Fibroblast of the conjunctiva (primary cell): ENCODE measurements at places on chromosomes 13 and 19.
A peak's percentile ranks its signal among the peaks of the same experiment; 100 is the strongest.

DNA sequence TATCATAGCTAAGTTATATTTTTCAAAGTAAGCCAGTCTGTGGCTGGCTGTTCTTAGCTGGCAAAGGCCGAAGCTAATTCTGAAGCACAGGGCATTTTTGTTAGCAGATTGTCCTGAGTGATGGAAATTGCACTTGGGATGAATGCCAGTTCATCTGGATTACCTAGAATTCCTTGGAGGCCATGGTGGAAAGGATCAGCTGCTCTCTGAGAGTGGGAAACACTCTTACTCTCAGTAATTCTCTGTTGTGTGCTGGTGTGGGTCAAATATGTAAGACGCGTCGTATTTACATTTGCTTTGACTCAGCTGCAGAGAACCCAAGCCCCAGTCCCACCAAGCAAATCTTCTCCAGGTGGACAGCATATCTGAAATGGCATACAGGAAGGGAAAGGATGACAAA lies 60.7 kb upstream of the C1QTNF9B start:
- no peak for DNase-seq

GRCh38 chr19:39097721-39098120 lies 13.6 kb downstream of the ACP7 start:
- no peak for DNase-seq

DNA sequence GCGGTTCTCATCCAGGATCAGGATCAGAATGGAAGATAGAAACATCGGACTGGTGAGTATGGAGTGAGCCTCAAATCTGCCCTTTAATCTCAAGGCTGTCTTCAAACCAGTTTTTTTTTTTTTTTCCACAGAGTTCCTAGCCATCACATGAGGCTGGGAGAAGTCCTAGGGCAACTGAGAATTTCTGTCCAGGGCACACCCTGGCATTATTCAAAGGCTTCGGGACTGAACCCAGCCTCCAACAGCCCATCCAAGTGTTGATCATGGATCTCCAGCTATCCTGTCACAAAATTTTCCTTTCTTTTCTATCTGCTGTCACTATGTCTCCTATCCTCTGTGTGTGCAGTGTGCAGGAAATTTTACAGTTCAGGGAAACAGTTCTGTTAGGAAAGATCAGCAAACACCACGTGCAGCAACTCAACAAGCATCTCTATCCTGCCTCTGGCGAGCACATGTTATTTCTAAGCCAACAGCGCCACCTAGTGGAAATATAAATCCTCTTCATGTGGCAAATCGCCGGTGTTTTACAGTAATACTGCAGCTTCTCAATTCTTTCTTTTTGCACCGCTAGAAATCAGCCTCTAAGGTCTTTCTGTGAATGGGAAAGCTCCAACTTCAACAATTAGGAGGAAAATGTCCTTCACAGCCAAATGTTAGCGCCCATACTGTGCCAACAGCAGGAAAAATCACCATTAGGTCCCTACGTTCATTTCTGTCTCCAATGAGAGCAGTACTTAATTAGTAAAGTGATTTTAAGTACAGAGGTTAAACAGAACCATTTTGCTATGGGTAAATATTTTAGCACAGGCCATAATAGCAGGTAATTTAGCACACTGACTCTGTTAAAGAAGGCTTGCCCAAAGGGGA lies 21.4 kb upstream of the ZNF181 start:
- peak; percentile 67 for DNase-seq

DNA sequence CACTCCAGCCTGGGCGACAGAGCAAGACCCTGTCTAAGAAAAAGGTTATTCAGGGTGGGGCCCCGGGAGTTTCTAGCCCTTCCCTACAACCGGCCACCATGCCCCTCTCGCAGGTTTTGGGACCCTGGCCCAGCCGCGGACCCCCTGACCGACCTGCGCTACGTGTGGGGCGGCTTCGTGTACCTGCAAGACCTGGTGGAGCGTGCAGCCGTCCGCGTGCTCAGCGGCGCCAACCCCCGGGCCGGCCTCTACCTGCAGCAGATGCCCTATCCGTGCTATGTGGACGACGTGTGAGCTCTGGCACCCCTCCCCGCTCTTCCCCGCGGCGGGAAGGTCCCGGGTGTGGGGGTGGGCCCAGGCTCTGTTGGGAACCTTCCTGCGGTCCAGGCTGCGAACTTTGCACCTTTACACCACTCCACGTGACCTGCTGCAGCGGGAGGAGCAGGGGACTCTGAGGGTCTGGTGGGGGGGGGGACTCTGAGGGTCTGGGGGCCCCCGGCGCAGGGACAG lies 6.3 kb downstream of the ABCA7 start:
- DNase-seq: no peak

- DNase-seq: no peak
Measured at GRCh38 chr19:45547965-45548609, 36.5 kb downstream of the OPA3 start.

GRCh38 chr13:34076319-34076718 lies 258.4 kb downstream of the RFC3 start:
- DNase-seq: no peak

DNA sequence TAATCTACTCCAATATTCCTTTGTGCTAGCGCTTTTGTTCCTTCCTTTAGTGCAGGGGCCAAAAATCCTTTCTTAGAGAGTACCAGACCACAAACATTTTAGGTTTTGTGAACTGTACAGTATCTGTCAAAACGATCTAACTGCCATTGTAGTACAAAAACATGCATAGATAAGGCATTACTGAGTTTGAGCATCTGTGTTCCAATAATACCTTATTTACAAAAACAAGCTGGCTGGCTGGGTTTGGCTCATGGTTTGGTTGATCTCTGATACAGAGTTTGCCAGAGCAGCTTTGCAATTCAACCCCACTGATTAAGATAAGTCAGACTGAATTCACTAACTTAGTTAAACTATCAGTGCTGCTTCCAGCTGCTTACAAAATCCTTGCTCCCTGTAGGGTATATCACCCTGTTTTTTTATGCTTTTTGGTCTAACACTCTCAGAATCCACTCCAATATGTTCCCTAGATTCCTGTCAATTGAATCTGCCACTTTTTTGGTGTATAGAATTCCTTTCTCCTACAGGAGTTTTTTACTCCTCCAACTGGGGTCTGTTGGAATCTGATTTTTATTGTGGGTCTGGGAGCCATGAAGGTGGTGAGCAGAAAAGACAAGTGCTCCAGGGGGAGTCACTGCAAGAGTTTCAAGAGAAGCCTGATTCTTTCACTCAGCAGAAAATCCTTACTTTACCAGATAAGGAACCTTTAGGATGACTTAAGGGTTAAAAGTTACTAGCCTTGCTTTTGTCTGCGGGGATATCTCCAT lies 1399.4 kb downstream of the EFNB2 start:
- DNase-seq: no peak

GRCh38 chr13:48492470-48493065 lies 40.3 kb downstream of the RCBTB2 start:
- DNase-seq: no peak

- no peak for DNase-seq
Measured at GRCh38 chr13:49042476-49042875, 66.8 kb downstream of the FNDC3A start.

DNA sequence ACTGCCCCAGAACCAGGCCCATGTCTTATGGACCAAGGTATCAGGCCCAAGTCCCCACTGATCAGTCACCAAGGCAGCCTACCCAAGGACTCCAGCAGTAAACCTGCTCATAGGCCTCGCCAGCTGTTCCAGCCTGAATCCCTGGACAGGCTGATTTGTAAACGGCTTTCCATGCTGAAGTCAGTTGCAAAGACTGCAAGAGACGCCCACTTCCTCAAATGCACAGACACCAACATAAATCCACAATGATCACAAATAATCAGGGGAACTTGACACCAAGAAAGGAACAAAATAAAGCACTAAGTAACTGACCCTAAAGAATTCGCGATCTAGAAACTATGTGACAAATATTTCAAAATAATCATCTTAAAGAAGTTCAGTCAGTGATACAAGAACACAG lies 75.2 kb downstream of the RXFP2 start:
- no peak for DNase-seq

- DNase-seq: no peak
Measured at GRCh38 chr13:45800485-45800884, 51.1 kb downstream of the SIAH3 start.

DNA sequence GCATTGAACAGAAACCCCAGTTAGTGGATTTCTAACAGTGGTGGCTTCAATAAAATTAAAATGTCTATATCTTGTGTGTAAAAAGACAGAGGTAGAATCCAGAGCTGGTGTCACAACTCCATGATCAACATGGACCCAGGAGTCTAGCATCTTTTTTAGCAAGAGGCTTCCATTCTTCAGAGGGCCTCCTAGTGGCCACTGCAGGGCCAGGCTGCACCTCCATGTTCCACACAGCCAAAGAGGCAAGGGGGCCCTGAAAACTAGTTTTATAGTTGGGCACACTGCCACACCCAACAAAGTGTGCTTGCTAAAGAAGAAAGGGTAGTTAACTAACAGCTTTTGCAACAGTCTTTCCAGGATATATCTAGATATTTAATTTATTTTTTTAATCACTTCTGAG lies 12.9 kb downstream of the N4BP2L1 start:
- no peak for DNase-seq

GRCh38 chr19:11425719-11426457 lies 6.8 kb upstream of the RGL3 start:
- no peak for DNase-seq

GRCh38 chr13:20064128-20064527 lies 96.7 kb downstream of the GJA3 start:
- no peak for DNase-seq

DNA sequence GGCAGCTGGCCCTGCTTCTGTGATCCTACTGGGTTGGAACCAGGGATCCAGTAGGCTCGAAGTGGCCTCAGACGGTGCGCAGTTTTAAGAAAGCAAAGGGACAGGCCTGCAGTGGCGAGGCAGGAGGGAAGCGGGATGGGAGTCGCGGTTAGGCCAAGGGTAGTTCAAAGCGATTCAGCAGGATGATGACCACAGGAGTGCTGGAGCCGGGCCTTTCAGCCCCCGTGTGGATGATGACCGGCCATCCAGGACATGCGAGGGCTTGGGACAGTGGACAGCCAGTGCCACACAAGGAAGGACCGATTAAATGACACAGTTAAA lies 854 bp downstream of the RNASEH2B start:
- DNase-seq: no peak

DNA sequence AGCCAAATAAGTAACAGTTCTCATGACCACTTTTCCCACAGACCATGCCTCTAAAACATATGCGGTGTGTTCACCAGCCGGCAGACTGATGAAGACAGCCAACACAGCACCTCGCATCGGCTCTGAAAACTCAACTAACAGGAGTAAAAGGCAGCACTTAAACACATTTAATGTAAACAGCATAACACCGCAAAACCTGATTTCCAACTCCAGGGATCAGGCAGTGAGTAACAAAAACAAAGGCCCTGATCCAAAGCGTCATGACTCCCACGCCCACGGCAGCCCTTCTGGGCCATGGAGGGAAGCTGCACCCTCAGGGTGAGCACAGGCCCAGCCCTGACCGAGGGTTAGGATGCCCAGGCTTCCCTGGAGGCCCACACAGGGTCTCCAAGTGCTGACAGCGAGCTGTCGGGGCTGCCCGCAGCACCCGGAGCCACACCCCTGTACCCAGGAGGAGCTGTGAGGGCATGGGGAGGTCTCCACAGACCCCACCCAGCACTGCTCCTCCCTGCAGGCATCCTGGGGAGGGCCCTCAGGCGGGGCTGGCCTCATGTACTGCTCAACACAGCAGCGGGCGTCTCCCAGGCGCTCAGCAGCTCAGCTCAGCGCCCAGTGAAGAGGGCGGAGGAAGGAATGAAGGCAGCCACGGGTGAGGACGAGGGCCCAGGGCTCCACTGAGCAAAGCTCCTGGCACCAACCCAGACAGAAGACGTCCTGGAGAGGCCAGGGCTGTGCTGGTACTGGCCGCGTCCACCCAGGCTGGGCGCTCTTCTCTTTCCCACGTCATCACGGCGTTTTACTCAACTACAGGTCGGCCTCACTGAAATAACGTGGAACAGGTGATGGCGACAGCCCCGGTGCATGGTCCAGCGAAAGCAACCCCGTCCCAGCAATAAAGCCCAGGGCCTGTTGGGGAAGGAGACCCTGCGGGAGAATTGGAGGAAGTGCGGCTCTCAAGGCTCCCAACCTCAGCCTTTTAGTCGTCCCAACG lies 53.7 kb downstream of the RASA3 start:
- DNase-seq: peak; percentile 83

DNA sequence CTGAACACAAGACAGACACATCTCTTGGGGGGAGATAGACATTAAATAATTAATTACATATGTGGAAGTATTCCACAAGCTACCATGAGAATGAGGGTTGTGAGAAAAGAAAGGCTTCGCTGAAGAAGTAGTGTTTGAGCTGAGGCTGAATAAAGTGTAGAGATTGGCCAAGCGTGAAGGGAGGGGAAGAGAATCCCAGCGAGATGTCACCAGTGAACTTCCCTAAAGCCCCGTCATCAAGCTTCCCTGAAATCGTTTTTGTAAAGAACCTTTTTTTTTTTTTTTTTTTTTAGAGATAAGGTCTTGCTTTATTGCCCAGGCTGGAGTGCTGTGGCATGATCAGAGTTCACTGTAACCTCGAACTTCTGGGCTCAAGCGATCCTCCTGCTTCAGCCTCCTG lies 235.2 kb downstream of the KCNRG start:
- no peak for DNase-seq

- DNase-seq: no peak
Measured at GRCh38 chr13:97892717-97893116, 60.8 kb upstream of the IPO5 start.

GRCh38 chr13:47310401-47310800 lies 413.5 kb upstream of the HTR2A start:
- no peak for DNase-seq

GRCh38 chr13:99658261-99658991 lies 157.2 kb downstream of the TM9SF2 start:
- DNase-seq: peak; percentile 67

DNA sequence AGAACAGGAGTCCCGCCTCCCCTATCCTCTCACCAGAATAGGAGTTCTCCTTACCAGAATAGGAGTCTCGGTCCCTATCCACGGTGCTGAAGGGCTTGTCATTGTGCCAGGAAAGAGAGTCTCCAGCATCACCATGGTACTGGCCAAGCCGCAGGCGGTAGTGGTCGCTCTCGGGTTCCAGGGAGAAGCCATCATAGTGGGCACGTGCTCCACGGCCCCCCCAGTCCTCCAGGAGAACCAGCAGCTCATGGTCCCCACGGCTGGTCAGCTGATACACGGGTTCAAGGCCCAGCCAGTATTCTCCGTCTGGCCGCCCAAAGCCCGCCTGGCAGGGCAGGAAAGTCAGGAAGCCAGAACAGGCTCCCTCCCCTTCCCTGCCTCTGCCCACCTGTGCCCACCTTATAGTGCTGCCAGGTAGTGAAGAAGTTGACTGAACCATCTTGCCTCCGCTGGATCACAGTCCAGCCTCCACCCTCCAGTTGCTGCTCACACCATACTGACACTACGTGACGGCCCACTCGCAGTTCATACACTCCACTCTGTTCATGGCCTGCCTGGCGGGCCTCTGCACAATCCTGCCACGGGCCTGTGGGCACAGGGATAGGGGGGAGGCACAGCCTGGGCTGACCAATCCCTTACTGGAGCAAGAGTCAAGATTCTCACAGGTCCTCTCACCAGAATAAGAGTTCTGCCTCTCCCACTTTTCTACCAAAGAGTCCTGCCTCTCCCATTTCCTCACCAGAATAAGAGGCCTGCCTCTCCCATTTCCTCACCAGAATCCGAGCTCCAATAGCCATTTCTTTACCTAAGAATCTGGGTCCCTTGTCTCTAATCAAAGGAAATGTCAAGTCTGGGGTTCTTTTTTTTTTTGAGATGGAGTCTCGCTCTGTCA lies 7.4 kb downstream of the SHFL start:
- no peak for DNase-seq

GRCh38 chr13:106109391-106109791 lies 426.1 kb downstream of the EFNB2 start:
- DNase-seq: no peak

GRCh38 chr19:46715620-46715974 lies 1.3 kb downstream of the PRKD2 start:
- no peak for DNase-seq

GRCh38 chr19:17080440-17080801 lies 4.8 kb downstream of the MYO9B start:
- DNase-seq: no peak
